Stimulated activated naive CD8-positive, alpha-beta T cell treated with anti-CD3 and anti-CD28 coated beads, Interleukin-15, Interleukin-2, amounts not matched to agents 100 U/mL and 50 U/mL, for 24 hours (primary cell): ENCODE measurements at places on chromosomes 12 and 14.

- no peak for DNase-seq
Measured at GRCh38 chr14:95514131-95515079, 2.0 kb downstream of the SYNE3 start.

DNA sequence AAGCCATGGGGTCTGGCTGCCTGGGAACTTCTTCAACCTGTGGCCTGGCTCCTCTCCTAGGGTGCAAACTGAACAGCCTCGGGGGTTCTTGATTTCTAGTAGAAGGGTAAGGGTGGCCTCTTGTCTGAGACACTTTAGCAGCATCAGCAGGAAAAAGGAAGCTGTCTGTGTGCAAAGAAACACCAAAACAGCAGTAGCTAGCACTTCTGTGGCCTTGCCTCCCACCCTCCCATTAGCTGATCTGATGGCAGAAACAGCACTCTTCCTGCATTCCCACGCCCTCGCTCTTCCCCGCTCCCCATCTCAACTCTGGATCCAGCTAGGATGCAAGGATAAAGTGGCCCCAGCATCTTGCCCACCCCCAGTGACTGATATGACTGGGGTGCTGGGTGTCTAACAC is 20.7 kb downstream of the SLC7A8 start:
- DNase-seq: no peak

- DNase-seq: no peak
Measured at GRCh38 chr12:122003651-122004611, 17.8 kb upstream of the BCL7A start.

DNA sequence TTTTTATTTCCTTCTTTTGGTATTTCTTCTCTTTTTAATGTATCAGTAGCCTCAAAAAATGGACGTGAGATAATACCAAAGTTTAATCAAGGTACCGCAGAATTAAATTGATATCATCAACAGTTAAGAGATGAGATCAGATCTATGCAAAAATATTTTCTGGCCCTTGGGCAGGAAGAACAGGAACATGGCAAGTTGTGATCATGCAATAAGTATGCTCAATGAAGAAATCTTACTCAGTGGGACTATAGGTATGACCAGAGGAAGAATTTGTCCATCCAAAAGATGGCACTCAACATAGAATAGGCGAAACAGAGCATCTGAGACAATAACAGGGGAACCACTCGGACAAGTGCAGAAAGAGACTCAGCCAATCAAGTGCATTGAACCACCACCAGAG is 914 bp upstream of the GARIN2 start:
- DNase-seq: no peak

DNA sequence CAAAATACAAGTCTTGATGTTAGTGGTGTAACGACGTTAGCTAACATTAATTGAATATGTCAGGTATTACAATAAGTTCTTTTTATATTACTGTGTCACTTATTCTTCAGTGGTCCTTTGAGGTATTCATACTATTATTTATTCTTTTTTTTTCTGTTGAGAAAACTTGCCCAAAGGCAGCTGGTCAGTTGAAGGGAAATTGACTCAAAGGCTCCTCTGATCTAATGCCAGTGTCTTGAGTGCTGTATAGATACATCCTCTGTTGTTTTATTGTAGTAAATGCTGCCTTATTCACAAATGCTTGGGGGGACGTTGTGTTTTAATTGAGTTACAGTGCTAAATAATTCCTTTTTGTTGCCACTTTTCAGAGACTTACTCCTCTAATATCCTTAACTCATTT is 23.0 kb downstream of the SCYL2 start:
- no peak for DNase-seq

DNA sequence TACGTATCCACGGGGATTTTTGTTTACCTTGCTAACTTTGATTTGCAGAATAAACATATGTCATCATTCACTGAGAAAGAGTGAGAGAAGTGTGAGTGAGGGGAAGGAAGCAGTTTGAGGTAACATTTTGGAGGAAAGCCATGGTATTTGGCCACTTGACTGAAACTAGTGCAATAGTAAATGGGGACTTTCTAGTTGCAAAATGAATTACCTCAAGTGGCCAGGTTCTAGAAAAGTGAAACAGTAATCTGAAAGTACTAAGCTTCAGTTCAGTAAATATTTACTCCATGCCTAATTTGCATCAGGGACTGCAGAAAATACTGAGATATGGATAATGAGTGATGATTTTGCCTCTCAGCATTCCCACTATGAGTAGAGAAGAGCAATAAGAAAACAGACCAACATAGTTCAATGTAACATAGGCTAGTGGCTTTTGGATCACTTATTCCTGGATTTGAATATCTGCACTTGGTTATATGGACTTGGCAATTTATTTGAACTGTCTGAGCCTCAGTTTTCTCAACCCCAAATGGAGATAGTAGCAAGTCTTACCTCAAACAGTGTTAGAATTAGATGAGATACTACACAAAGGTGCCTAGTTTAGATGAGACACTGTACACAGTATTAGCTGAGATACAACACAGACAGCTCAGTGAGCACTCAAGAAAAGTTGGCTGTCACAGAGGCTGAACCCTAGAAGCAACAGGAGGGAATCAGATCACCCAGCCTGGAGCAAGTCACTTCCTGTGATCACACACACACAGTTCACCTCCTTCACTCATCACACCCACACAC is 439.1 kb downstream of the NPAS3 start:
- no peak for DNase-seq

GRCh38 chr14:81384900-81385299 is 15.2 kb downstream of the STON2 start:
- no peak for DNase-seq

GRCh38 chr12:124480469-124481256 is 86.7 kb downstream of the NCOR2 start:
- peak; percentile 50 for DNase-seq
